Endothelial cell of umbilical vein (primary cell): ENCODE measurements at places on chromosomes 2 and 18. TPM values are rescaled to one million over a fixed set of nuclear protein-coding genes. Genes with fewer than 3 reads are reported as not detected.

Gene PROKR1
- total RNA-seq: not detected in 2 replicates

Gene VPS4B
- 50.2 and 54.7 TPM in 2 replicates for total RNA-seq

Gene CNDP1
- not detected in 2 replicates for total RNA-seq

- DNase-seq: peak; percentile 62
These were observed 20.2 kb upstream of the ADAM23 start for GRCh38 chr2:206423147-206423546.

DNA sequence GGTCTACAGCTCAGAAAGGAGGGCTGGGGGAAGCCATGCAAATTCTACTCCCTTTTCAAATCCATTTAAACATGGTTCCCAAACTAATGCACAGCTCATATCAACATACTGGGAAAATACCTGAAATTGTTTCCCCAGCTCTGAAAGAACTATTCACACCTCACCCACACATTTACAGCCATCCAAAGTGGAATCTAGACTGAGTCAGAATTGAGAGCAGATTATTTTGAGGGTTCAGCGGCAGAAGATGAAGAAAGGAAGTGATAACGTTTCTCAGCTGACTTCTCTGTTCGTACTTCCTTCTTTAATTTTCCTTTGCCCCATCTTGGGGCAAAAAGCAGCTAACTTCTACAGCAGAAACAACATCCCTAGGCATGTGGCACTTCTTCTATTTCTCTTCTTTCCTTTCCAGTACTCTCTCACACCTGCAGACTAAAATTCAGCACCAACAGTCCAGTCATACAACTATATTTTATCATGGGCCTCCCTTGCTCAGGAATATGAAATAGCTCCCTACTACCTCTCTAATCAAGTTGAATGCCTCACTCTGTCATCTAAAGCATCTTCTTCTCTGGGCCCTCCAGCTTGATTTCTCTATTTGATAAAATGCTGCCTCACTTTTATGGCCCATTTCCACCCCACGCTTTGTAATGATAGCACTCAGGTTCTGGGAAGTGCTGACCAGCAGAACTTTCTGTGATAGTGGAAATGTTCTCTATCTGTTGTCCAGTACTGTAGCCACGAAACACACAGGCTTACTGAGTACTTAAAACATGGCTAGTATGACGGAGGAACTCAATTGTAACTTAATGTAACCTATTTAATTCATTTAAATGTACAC lies 35.9 kb downstream of the ARHGAP25 start:
- no peak for DNase-seq

- no peak for DNase-seq
These were observed 2.8 kb downstream of the IRS1 start for GRCh38 chr2:226796840-226797288.

DNA sequence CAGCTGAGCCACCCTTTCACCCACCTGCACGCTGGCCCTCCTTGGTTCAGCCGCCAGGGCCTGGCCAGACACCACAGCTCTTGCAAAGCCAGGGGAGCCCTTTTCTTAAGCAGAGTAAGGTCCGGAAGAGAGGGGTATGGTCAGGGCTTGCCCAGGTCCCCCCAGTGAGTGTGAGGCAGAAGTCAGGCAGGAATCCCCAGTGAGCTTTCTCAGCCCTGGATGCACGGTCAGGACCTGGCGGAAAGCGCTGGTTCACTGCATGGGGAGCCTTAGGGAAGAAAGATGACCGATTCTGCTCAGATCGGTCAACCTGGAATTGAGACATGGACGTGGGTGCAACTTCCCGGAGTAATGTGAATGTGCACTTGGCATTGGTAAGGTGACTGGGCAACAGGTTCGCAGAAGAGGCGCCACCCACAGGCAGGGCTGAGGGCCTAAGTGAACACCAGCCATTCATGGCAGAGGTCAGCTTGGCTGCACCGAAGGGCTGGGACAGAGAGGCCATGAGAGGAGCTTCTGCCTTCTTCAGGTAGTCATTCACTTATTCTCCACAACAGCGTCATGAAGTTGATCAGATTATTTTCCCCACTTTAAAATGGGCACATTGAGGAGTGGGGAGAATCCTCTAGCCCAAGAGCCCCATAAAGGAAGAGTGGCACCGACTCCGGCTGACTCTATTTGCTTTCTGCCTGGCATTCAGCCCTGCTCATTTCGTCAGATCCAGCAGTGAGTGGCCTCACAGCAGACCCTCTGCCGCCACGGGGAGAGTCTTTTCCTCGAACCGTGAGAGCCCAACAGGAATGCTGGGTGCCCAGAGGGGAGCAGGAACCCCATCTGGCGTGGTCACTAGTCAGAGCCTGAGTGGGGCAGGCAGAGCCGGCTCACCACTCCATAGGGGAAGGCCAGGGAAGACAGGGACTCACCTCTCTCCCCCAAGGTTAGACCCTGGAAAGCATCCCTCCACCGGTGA lies 35.8 kb downstream of the SCTR start:
- DNase-seq: no peak

Gene MYCN
- 3.6 and 6.8 TPM in 2 replicates for total RNA-seq

Gene GLB1L
- total RNA-seq: 9.2 and 9.5 TPM in 2 replicates

DNA sequence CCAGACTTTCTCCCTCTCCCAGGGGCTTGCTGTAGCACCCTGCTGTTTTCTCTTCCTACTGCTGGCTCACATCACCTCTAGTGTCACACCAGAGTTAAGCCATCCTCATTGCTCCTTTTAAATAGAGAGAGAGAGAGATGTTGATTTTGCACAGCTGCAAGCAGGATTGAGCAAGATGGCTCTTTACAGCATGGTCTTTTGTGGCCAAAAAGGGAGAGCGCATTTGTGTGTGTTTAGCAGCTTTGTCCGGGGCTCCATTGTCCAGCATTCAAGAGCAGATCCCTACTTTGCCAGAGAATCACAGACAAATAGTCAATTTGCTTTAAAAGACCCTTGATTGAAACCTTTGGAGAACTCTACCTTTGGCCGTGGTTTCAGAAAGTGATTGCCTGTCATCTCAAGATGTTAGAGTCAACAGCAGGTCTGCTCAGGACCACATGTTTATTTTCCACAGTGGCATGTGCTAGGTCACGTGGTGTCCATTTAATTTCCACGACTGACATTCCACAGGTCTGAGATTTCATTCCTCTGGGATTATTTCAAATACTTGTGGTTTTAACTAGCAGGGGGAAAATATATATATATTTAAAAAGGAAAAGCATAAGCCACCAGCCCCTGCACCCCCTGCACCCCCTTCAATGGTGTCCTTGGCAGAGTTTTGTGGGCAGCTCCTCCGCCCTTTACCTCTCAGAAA lies 359.9 kb upstream of the SLC14A2 start:
- no peak for DNase-seq

- no peak for DNase-seq
These were observed 4.3 kb downstream of the AAK1 start for GRCh38 chr2:69639266-69639665.

DNA sequence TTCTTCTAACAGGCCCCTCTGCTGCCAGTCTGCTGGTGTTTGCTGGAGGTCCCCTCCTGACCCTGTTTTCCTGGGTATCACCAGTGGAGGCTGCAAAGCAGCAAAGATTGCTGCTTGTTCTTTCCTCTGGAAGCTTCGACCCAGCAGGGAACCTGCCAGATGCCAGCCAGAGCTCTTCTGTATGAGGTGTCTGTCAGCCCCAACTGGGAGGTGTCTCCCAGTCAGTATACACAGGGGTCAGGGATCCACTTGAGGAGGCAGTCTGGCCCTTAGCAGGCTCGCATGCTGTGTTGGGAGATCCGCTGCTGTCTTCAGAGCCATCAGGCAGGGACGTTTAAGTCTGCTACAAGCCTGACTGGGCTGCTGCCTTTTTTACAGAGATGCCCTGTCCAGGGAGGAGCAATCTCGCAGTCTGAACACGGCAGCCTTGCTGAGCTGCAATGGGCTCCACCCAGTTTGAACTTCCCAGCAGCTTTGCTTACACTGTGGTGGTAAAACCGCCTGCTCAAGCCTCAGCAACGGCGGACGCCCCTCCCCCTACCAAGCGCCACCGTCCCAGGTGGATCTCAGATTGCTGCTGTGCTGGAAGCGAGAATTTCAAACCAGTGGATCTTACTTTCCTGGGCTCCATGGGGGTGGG lies 29.9 kb downstream of the CHCHD5 start:
- no peak for DNase-seq

- peak; percentile 60 for DNase-seq
These were observed at the start of gene IAH1 for GRCh38 chr2:9474361-9475057. Gene IAH1 (plus strand): TSS chr2:9474551. CDS start chr2:9474567, 16 bp downstream.

- DNase-seq: no peak
These were observed 350.3 kb upstream of the HS6ST1 start for GRCh38 chr2:128668946-128669345.

- no peak for DNase-seq
These were observed 14.6 kb downstream of the ITGA4 start for GRCh38 chr2:181471783-181472182.

DNA sequence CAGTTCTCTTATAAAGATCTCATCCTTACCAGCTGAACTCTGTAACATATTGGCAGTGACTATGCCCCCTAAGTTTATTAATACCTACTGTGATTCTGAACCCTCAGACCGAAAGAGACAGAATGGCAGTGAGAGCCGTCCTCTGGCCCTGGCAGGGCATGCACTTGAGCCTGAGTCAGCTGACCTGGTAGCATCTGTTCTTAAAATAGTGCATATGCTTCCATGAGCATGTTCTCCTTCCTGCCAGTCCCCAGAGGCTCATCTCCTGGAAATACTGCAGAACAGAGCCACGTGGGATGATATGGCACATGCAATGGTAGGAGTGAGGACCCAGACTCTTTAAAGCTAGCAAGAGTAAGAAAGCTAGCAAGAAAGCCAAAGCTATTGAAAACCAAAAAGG lies 59.0 kb downstream of the RASGRP3 start:
- no peak for DNase-seq
